ENCODE measurements at places on chromosomes 4 and X.

DNA sequence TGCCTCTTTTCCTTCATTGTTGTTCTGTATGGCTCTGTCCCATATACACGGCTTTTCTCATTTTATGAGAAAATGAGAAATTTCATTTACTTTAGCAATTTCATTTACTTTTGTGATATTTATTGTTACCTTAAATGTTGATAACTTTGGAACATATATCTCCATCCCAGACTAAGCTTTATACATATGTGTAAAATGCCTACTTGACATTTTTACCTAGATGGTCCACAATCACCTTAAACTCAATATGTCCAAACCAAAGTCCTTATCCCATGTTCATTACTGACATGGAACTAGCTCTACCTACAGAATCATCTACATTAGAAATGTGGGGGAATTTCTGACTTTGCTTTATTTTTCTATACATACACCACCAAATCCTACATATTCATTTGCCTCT, 590.5 kb upstream of the CT83 start:
- no peak for DNase-seq

DNA sequence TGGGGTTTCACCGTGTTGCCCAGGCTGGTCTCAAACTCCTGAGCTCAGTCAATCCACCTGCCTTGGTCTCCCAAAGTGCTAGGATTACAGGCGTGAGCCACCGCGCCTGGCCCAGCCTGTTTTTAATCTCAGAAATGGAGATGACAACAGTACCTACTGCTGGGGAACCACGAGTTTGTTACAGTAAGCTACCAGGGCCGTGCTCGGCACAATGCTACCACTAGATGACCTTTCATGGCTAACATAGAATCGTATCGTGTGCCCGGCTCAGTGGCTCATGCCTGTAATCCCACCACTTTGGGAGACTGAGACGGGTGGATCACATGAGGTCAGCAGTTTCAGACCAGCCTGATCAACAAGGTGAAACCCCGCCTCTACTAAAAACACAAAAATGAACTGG, 90.8 kb upstream of the SLC34A2 start:
- no peak for DNase-seq

- DNase-seq = no peak
Observed at GRCh38 chr4:101271516-101271915, 75.8 kb downstream of the PPP3CA start.

DNA sequence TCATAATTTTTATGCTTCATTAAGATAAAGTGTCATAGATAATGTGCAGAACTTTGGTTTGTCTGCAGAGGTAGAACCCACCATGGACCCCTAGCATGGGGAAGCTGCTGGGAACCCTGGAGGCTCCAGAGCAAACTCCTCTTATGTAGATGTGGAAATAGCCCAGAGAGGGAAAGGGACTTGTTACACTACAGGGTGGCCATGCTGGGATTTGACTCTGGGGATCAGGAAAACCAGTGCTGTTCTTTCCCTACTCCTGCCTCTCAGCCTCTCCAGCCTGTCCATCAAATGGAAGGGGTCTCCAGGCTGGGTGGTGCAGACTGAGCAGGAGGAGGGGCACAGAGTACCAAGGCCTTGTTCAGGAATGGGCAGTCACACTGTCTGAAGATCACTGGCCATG, 54.2 kb downstream of the MSX1 start:
- DNase-seq = no peak

DNA sequence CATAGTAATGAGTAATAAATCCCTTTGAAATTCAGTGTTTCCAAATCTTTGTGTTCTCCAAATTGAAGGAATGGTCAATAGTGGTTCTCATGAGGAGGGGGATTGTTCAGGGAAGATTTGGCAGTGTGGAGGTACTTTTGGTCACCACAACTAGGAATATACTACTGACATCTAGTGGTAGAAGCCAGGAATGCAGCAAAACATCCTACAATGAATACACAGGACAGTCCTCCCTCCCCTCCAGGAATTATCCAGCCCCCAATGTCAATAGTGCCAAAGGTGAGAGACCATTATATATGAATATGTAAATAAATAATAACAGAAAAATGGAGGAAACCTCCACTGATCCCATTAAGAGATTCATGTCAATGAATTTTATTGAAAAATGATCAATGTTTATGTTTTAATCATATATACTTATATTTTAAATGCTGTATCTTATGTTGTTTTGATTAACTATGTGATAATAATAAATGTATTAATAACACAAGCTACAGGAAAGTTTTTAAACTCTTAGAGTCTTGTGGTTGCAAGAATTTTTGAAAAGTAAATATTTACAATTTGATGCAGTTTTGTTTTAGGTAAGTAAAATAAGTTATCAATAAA, 14.4 kb upstream of the FAM9A start:
- DNase-seq = peak; percentile 13

DNA sequence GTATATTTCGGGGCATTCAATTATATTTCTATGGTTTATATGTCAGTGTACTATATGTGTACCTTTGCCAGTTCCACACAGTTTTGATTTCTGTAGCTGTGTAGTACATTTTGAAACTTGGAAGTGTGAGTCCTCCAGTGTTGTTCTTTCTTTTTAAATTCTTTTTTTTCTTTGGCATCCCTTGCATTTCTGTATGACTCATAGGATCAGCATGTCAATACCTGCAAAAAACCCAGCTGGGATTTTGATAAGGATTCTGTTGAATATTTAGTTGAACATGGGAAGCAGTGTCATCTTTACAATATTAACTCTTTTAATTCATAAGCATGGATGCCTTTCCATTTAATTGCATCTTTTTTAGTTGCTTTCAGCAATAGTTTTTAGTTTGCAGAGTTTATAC, 100.0 kb downstream of the SH3BGRL start:
- no peak for DNase-seq

GRCh38 chrX:38982370-38982769, 181.1 kb downstream of the MID1IP1 start:
- DNase-seq = no peak

GRCh38 chr4:34202154-34202553, 2042.2 kb downstream of the ARAP2 start:
- no peak for DNase-seq

- DNase-seq = no peak
Observed at GRCh38 chrX:131288738-131289511, at the start of gene IGSF1. TSS of gene IGSF1 (minus strand) at chrX:131289306. CDS start at chrX:131286674, 2,632 bp downstream.

DNA sequence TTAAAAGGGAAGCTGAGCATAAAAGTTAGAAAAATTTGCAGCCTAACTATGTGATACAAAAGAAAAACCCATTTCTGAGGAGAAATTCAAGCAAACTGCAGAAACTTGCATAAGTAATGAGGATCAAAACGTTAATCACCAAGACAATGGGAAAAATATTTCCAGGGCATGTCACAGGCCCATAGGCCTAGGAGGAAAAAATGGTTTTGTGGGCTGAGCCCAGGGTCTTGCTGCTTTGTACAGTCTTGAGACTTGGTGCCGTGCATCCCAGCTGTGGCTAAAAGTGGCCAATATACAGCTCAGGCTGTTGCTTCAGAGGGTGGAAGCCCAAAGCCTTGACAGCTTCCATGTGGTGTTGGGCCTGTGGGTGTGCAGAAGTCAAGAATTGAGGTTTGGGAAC, 37.7 kb upstream of the ADAMTS3 start:
- no peak for DNase-seq

DNA sequence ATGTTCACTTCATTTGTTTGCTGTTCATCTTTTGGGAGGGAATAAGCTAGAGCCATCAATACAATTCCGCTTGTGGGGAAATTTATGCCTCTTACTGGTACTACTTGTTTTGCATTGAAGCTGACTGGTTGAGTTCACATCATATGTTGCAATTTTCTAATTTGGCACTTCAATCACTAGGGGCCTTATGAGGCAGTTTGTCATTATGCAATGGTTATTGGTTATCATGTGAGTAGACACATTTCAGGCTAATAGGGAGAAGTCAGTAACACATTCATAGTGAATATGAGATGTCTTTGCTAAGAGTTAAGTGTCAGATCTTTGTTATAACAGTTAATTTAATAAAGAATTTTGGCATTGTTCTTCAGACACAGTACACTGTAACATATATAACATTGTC, 5.0 kb downstream of the RPL36A start:
- DNase-seq = no peak

- DNase-seq = no peak
Observed at GRCh38 chr4:67261971-67262370, 283.3 kb downstream of the CENPC start.
